ENCODE measurements at places on chromosomes 5 and 9.

DNA sequence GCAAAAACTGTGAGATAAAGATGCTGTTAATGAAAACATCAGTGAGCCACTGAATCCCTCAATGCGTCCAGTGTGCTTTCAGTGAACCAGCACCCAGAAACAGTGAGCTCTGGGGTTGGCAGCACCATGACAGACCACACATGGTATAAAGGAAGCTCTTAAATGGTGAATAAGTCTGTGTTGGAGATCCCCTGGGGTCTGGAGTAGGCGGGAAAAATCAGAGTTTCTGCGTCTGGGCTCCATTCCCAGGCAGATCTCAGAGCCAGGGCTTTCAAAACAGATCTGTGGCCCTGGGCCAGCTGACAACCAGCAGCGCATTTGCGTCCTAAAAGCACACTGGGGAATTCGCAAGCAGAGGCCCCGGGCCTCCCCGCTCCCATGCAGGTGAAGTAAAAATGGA lies 233.5 kb downstream of the FRMD3 start:
- no peak for DNase-seq

GRCh38 chr5:24439465-24439864 lies 205.3 kb downstream of the CDH10 start:
- no peak for DNase-seq

DNA sequence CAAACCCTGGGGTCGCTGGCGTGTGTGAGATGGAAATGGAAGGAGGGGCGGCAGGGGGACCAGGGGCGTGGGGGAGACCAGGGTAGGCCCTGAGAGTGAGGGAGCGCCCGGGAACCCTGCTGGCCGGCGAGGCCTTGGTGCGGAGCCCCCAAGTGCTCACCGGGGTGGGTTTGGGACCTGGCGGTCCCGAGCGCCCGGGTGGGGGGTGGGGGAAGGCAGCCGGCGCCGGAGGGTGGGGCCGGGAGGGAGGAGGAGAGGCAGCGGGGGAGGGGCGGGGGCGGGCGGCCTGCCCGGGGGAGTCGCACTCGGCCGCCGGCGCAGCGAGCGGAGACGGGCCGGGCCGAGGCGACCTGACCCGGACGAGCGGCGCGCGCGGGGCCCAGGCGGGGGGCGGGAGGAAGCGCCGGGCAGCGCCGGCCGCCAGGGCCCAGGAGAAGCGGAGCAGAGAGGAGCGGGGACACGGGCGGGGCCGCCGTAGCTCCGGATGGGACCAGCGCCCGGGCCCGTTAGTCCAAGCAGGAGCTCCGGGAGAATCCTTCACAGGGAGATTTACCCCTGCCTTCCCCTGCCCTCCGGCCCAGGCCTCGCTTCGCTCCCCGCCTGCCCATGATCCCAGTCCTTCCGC lies at the start of gene NPR2:
Gene NPR2 (plus strand): TSS at position 295 of the 625 bp plus-strand sequence. CDS start 818 bp downstream, outside the sequence.
- no peak for DNase-seq

GRCh38 chr5:116577064-116577788 lies 2.6 kb upstream of the SEMA6A start:
- no peak for DNase-seq

- DNase-seq, result no peak
These were observed 12.9 kb downstream of the PHYHD1 start for GRCh38 chr9:128933731-128934130.

- DNase-seq, result no peak
These were observed 55.9 kb downstream of the SECISBP2 start for GRCh38 chr9:89374176-89374575.

DNA sequence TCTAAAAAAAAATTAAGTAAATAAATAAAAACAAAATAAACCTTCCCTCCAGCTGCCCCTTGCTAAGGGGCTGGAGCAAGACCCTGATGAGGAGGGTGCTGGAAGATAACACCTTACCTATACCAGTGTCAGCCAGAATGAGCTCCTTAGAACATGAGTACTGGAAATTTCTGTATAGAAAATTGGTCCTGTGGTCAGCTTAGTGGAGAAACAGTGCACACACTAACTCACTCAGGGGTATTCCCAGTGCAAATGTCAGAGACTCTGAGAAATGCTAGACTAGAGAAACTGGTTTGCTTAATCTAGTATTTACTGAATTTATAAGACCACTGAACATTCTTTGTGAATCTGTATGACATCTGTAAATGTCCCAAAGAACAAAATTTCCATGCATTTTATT lies 62.1 kb upstream of the CTXN3 start:
- no peak for DNase-seq

DNA sequence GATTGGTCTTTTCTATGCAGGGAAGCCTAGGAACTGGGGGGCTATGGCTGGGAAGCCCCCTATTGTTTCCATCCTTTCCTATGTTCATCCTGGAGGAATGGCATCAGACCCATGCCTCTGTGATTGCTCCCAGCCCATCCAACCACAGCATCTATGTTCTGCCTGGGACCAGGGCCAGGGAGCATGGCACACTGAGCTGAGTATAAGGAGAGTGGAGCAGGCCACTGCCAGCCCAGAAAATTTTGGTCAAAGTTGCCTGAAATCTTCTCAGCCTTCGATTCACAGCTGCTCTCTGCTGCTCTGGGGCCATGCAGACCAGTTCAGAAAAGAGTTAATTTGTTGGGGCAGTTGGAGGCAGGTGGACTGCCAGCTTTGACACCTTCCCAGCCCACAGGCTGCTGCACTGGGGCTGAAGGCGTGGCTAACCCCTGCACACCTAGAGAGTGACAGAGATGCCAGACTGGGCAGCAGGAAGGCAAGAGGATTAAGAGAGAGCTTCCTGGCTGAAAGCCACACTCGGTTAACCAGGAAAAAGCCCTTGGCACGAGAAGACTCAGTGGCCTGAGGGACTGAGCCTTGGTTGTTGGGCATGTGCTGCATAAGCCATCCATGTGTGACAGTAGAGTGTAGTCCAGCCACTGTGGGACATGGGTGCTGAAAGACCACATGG lies 12.1 kb downstream of the TGFBI start:
- no peak for DNase-seq

GRCh38 chr5:155332618-155333017 lies 319.1 kb downstream of the KIF4B start:
- no peak for DNase-seq

DNA sequence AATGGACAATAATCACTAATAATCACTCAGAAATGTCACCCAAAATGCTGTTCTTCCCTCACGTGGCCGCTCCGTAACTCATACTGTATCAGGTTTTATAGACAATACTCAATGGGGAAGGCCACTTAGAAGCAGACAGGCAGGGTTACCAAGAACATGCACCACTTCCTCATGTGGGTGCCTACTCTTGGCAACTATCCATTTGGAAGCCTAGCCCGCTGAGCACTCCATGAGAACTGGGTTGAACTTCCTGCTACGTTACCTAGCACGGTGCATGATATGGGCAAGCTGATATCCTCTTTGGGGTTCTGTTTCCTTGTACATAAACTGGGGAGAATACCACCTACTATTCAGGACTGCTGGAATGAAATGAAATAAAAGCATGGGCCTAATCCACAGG lies 14.3 kb downstream of the DAP start:
- no peak for DNase-seq

DNA sequence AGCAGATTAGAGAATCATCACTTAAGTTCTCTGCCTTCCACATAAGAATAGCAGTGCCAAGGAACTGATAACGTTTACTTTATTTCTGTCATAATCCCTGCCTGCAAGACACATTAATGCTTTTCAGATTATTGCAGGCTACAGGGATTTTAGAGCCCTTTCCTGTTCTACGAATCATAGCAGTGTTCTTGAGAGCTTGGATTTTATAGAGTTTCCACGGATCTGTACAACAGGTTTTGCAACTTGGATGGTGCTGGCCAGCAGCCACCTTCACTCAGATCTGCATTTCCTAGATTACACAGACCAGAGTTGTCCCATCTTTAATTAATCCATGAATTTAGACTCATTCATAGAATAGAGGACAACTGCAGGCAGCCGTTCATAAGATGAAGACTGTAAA lies 38.1 kb downstream of the SLC12A2 start:
- no peak for DNase-seq

- DNase-seq, result no peak
These were observed 177.3 kb upstream of the ADAMTSL1 start for GRCh38 chr9:18296702-18297055.

- DNase-seq, result no peak
These were observed 73.6 kb downstream of the DOCK2 start for GRCh38 chr5:169710675-169711074.

GRCh38 chr9:126155756-126156664 lies 170.6 kb upstream of the MVB12B start:
- no peak for DNase-seq

GRCh38 chr5:72746736-72747135 lies 69.7 kb upstream of the TNPO1 start:
- no peak for DNase-seq

DNA sequence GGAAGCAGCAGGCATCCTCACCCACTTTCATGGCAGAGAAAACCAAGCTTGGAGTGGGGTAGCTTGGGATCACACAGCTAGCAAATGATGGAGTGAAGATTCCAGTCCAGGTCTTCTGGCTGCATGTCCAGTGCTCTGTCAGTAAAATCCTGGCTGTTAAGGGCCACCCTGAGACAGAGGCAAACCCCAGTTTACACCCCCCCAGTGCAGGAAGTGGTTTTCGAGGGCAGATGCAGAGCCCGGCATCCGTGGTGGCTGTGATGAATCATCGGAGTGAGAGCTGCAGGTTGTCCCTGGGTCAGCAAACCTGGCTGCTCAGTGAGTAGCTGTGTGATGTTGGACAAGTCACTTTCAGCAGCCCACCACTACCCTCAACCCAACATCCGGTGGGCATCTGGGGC lies 115.4 kb downstream of the RGS3 start:
- peak; percentile 89 for DNase-seq

DNA sequence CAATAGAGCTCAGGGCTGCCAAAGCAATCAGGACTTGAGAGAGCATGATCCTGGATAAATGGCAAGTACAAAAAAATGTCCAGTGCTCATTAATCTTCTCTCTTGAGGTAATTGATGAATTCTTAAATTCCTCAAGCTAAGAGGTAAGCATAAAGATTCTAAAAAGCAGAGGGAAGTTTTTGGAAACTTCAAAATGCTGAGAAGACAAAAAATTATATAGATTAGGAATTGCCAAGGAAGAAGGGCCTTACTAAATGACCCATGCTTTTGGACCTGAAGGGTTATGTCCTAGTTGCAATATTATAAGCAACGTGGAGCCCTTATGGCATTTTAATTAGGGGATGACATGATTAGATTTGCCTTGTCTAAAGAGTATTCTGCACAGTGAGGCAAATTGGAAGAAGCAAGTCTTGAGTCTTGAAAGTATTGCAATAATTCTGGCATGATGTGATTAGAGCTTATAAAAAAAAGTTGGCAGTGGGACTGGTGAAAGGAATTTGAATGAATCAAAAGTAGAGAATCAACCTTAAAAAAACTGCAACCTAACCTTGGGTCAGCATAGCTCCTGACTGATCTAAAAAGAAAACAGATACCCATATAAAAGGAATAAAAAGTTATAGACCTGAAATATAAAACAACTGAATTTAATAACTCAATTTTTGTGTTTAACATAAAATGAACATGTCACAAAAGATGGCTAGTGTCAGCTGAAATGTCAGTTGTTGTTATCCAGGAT lies 323.8 kb upstream of the ARRDC3 start:
- no peak for DNase-seq

DNA sequence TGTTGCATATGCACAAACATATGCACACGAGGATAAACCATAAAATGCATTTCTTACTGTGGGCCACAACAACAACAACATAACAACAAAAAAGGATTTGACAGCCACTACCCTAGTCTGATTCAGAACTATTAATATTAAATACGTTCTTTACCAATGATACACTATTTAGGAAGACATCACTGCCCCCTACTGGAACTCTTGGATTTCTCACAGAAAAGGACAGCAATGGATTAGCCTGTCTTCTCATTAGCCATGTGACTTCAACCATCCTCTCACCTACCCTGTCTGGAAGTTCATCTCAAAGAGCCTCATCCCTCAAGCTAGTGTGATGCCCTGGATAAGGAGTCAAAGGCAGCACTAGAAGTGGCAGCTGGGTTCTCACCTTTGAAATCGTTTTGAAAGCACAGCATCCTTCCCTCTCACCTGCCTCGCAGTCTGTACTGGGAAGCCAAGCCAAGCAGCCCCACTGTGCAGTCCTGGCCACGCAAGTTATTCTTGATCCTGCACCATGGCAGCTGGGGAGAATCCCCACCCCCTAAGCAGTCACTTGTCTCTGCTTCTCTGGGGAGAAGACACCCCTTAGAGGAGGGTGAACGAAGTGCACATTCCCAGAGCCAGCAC lies 64.6 kb downstream of the SH3TC2 start:
- no peak for DNase-seq

- DNase-seq, result no peak
These were observed 216.5 kb downstream of the MCTP1 start for GRCh38 chr5:95068289-95068910.

- no peak for DNase-seq
These were observed 16.6 kb downstream of the ALDH1A1 start for GRCh38 chr9:72936266-72936665.

- no peak for DNase-seq
These were observed 2.2 kb downstream of the NTNG2 start for GRCh38 chr9:132163876-132164603.

- DNase-seq, result no peak
These were observed 5.1 kb downstream of the TLN1 start for GRCh38 chr9:35726931-35727330.

- DNase-seq, result no peak
These were observed 925.3 kb upstream of the CDH10 start for GRCh38 chr5:25570067-25570583.

- no peak for DNase-seq
These were observed 26.4 kb downstream of the PTGR1 start for GRCh38 chr9:111572950-111573604.

DNA sequence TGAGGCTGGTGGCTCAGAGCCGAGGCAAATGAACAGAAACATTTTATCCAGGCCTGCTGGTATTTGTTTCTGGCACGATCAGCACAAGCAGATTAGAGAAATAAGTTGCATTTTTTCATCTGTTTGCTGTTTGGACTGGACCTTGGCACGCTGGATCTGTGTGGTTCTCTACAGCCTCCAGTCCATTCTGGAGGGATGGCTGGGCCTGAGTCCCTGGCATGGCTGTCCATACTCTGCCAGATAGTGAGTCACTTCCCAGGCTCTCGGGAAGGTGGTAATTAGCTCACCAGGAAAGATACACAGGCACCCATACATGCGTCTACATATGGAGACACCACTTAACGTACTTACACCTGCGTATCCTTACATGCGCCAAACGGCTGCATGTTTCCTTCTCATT lies 78.6 kb downstream of the SPRY4 start:
- DNase-seq, result no peak

DNA sequence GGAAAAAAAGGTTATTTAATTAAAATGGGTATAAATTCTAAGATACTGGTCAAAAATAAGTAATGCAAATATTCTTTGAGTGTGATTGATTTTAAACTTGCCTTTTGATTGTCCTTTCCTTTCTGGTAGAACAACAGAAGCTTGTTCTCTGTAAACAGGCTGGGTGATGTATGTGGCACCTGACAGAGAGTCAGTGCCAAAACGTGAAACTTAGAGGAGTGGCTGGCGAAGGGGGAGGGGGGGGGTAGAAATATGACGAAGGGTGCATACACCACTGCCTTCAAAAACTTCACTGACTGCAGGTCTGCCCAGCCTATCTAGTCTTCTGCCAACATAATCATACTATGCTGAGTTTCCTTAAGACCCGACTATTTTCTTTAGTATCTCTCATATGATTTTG lies 629.8 kb upstream of the SEMA6A start:
- no peak for DNase-seq

GRCh38 chr9:22105005-22105722 lies 96.1 kb upstream of the CDKN2B start:
- peak; percentile 6 for DNase-seq
